ENCODE measurements at places on chromosomes 12 and 14.

GRCh38 chr14:22819151-22819988 lies 4.1 kb upstream of the SLC7A7 start:
- no peak for DNase-seq

DNA sequence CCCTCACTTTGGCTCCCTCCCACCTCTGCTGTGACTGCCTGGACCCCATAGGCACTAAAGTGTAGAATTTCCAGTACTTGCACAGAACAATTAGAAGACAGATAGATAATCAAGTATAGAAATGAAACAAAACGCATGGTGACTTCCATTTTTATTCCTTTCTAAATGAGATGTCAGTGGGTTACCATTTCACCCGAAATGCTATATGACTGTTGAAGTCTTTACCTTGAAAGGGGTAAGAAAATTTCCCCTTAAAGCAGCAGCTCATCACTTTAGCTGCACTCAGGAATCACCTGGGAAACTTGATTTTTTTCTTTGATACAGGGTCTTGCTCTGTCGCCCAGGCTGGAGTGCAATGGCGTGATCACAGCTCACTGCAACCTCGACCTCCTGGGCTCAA lies 12.5 kb upstream of the KSR2 start:
- no peak for DNase-seq

DNA sequence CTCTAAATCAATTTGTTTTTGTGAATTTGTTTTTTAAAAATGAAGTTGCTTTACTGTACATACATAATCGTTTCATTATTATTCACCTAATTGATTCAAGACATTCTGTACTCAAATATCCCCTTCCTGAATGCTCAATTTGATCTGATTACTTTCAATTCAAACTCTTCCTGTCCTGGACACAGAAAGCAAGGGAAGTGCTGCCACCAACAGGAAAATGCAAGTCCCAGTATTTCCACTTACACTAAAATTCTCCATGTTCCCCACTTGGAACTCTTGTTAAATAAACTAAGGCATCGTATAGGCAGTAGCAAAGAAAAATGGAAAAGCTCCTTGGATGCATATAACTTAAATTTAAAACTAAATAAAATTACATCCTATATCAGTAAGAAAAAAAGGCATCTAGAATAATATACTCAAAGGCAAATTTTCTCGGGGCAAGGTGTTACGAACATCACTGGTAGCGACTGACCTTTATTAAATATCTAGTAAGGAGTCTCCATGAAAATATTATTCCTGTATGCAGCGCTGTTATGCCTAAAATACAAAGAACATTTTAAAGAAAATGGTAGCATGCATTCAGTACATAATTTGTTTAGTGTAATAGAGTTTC lies 72.0 kb upstream of the DBX2 start:
- peak; percentile 9 for DNase-seq

DNA sequence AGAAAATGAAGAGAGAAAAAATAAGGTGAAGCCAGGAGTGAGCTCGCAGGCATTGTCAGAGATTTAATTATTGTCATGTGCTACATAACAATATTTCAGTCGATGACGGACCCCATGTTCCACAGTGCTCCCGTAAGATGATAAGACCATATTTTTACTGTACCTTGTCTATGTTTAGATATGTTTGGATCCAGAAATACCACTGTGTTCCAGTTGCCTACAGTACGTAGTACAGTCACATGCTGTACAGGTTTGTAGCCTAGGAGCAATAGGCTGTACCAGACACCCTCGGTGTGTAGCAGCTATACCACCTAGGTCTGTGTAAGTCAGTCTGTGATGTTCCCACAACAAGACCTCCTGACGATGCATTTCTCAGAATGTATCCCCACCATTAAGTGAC lies 137.5 kb downstream of the FBXL14 start:
- no peak for DNase-seq

DNA sequence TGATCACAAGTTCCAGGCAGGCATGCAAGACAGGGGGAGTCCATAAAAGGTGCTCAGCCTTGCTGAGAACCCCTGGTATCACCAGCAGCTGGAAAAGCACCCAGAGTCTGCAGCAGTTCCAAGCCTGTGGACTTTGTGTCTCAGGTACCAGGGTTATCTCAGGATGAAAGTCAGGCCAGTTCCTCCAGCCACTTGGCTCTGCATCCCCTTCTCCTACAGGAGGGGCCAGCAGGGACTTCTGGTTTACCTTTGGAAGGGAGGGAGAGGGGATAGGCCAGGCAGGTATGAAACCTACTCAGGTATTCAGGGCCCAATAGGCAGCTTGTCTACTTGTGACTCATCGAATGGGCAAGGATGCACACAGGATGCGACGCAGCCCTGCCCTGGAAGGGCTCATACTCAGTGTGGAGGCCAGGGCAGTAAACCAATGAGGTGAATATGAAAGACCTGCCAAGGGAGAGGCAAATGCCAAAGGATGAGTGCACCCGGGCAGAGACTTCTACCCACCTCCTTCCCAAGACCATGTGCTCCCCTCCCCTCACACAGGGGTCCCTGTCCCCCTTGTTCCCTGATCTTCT lies 148.2 kb downstream of the SLC38A6 start:
- DNase-seq, result no peak

DNA sequence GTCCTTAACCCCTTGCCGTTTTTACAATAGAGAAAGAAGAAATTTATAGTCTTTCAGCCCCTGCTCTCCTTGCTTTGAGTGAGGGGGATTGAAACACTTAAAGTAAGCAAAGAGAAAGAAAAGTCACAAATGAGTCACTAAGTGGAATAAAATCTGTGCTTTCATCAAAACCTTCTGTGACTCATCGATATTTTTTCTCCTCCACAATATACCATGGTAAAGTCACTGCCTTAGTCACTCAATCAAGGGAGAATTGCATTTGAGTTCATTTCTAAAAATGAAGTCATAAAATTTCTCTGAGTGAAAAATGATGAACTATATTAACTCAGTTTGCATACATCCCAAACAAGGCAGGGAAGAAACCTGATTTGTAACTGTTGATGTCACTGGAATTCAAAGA lies 470.3 kb downstream of the FOXG1 start:
- no peak for DNase-seq

- DNase-seq, result no peak
Observed at GRCh38 chr12:1108276-1108675, 117.3 kb downstream of the ERC1 start.

DNA sequence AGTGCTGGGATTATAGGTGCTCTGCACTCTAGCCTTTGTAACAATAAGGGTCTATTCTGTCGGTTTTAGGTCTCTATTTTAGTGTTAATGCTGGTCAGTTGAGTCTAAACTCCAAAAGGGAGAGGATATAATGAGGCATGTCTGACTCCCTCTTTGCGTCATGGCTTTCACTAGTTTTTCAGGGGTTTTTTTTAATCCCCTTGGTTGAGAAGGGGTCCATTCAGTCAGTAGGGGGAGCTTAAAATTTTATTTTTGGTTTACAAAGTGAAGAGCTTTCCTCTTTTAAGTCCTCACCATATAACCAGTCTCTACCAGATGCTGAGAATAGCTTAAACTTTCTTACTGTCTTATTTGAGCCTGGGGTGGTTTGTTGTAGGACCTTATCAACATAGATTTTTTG lies 106.9 kb downstream of the PRKCH start:
- no peak for DNase-seq

- no peak for DNase-seq
Observed at GRCh38 chr12:57630891-57631433, 2.0 kb downstream of the B4GALNT1 start.

- DNase-seq, result no peak
Observed at GRCh38 chr12:52884526-52885293, 20.2 kb downstream of the KRT8 start.

- DNase-seq, result no peak
Observed at GRCh38 chr14:29710015-29710414, 217.6 kb downstream of the PRKD1 start.

- peak; percentile 35 for DNase-seq
Observed at GRCh38 chr12:10331642-10332239, 24.1 kb downstream of the KLRD1 start.

GRCh38 chr12:13127444-13127843 lies 24.0 kb upstream of the GSG1 start:
- DNase-seq, result no peak

DNA sequence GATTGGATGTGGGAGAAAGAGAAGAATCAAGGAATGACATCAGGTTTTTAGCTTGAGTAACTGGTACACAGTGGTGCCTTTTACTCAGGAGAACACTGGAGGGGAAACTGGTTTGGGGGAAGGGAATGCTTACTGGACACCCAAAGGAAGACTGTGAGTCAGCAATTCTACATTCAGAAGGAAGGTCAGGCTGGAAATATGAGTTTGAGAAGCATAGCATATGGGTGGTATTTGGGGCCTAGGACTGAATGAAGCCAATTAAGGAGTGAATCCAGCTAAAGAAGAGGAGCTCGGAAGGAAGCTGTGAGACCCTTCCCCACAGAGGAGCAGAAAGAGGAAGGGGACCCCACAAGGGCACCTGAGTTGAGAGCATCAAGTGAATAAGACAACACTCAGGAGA lies 35.4 kb downstream of the DMAC2L start:
- no peak for DNase-seq

DNA sequence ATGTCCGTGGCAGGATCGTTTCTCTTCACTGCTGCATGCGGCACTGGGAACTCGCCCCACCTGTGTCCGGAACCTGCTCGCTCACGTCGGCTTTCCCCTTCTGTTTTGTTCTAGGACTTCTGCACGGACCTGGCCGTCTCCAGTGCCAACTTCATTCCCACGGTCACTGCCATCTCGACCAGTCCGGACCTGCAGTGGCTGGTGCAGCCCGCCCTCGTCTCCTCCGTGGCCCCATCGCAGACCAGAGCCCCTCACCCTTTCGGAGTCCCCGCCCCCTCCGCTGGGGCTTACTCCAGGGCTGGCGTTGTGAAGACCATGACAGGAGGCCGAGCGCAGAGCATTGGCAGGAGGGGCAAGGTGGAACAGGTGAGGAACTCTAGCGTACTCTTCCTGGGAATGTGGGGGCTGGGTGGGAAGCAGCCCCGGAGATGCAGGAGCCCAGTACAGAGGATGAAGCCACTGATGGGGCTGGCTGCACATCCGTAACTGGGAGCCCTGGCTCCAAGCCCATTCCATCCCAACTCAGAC lies 1.2 kb downstream of the FOS start:
- DNase-seq, result no peak

GRCh38 chr12:22494319-22494718 lies 50.0 kb downstream of the C2CD5 start:
- no peak for DNase-seq

GRCh38 chr14:105336477-105337287 lies 22.1 kb downstream of the PACS2 start:
- no peak for DNase-seq

DNA sequence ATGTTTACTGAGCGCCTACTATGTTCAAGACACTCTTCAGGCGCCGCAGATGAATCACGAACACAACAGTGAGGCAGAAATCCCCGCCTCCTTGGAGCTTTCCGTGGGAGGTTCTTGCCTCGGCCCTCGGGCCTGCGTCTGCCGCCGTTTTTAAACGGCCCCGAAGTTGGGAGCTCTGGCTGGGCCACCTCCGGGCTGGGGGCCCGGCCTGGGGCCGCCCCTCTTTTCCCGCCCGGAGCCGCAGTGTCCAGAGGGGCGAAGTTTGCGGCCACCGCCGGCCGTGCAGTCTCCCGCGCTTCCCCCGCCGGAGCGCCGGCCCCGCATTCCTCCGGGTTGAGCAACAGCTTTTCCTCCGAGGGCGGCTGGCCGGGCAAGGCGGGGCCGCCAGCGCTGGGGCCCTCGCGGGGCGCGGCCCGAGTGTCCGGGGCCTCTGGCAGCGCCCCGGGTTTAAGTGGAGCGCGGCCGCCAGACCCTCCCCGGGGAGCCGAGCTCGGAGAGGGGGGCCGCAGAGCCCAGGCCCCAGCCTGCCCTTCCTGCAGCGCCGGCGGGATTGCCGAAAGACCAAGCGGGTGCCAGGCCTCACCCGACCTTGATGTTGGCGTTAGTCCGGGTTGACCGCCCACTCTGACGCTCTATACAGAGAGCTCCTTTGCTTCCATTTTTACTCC lies 18.7 kb upstream of the CTDSP2 start:
- peak; percentile 39 for DNase-seq

DNA sequence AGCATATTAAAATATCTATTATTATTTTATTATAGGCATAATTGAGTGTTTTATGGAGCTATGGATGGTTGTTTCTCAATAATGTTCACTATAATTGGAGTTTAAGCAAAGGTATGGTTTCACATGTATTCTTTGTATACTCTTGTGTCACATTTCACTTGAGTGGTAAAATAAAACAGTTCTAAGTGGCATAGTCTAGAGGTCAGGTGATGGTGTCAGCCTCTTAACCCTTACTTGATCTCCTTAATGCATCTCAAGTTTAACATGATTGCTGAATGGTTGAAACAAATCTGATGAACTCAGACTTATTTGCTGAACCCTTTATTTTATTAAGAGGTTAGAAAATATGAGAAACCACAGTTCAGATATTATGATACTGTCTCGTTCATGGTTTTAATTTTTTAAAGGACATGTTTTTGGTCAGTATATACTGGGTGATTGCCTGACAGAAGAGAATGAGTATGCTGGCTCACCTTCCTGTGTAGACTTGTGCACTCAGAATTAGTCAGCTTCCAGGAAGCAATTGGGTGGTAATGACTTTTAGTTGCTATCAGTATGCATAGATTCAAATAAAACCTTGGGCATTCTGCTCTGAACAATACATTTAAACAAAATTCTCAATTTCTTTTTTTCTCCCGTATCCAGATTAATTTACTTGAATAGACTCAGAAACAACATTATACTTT lies 464.6 kb downstream of the PCNX1 start:
- no peak for DNase-seq

DNA sequence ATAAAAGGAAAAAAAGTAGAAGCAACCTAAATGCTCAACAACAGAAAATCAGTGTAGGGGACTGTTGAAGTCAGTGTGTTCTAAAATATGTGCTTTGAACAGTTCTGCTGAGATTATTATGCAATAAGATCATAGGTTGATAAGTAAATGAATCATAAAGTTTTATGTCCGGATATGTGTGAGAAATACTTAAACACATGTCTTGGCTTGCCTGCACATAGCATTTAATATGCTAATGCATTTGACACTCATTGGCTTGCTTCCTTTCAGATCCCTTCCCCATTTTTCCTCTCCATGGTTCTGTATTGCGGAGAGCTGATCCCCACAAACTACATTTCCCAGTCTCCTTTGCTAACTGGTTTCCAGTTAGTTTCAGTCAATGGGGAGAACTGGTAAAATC lies 573.8 kb upstream of the TBX3 start:
- DNase-seq, result no peak

DNA sequence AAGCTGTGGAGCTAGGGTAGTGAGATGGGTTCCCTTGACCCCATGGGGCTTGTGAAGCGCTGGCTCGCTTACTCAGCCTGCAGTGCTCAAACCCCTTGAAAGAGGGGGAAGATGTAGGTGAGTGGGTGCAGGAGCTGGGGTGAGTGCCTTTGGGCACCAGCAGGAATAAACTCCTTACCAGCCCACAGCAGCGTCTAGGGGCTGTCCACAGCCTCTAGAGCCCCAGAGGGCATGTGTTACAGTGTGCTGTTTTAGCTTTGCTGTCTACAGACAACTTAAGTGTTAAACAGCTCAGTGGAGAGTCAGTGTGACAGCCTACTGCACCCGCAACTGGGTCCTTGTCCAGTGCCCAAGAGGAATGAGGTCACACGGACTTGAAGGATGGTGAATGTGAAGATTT lies 48.0 kb downstream of the TSPAN8 start:
- DNase-seq, result no peak

GRCh38 chr14:22871224-22872032 lies at the start of gene LRP10:
TSS of gene LRP10 (plus strand) at chr14:22871740. CDS start at chr14:22872304, 564 bp downstream.
- peak; percentile 65 for DNase-seq

GRCh38 chr12:61991661-61992060 lies 268.5 kb upstream of the USP15 start:
- no peak for DNase-seq

GRCh38 chr14:72521968-72522741 lies 371.7 kb downstream of the DPF3 start:
- no peak for DNase-seq
